NCI-H187 treated with DMSO at 0.1 percent for 48 hours (cell line): ENCODE measurements at places on chromosomes 2 and 18.

DNA sequence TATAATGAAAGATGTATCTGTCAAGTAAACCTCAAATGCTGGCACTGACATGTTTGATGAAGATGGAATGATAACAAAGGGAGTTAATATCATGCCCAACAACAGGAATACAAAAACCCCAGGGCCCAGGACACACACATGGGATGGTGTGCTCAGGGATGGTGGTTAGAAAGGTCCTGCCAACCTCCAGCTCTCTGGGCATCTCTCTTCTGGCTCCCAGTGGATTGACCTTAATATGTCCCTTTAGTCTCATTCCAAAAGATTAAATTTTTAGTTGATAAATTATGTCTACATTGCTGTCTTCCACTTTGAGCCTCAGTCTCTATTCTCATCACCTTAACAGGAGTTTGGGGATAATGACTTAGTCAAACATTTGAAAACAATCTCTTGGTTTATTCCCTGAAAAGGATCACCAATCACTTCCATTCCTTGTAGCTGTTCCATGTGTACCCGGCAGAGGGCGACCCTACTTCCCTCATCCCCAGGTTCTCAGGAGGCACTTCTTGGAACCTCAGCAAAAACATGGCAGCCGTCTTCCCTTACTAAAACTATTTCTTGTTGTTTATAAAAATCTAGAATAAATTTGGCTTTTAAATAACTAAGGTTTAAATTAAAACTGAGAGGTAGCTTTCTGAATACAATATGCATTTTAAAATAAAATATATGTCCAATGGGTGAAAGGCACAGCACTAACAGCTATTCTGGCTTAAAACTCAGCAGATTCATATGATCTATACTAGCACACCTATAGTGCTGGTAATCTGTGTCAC lies 29.6 kb downstream of the MCEE start:
- DNase-seq: no peak

DNA sequence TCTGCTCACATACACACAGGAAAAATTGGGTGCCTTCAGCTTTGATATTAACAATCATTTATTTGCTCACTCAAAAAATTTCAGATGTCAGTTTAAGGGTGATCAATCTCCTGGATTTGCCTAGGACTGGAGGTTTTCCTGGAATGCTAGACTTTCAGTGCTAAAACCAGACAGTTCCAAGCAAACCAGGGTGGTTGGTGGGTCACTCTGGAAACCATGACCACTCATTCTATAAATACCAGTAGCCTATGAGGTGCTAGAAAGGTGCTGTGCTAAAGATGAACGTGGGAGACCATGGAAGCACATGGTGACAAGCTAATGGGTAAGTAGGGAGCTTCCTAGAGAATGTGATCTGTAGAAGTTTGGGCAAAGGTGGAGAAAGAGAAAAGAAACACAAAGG lies 25.4 kb upstream of the STPG4 start:
- no peak for DNase-seq

- no peak for DNase-seq
Measured at GRCh38 chr2:239927424-239927981, 97.6 kb downstream of the NDUFA10 start.

- DNase-seq: no peak
Measured at GRCh38 chr18:12029786-12030584, 48.7 kb downstream of the IMPA2 start.

GRCh38 chr18:43978174-43978573 lies 700.9 kb upstream of the SYT4 start:
- no peak for DNase-seq

DNA sequence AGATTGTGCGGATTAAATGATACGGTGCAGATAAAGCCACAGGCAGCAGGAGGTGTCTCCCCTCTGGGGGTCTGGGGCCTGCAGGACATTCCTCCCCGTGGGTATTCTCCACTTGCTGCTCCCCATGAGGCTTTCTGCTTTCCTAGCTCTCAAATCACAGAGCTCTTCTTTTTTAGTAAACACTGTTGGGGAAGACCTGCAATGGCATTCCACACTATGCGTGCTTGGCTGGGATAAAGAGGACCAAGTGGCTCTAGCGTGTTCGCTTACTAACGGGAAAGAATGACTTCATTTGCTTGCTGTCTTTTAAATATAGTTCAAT lies 146.5 kb downstream of the DDX1 start:
- DNase-seq: no peak

GRCh38 chr2:215439980-215440512 lies 4.2 kb upstream of the FN1 start:
- no peak for DNase-seq

DNA sequence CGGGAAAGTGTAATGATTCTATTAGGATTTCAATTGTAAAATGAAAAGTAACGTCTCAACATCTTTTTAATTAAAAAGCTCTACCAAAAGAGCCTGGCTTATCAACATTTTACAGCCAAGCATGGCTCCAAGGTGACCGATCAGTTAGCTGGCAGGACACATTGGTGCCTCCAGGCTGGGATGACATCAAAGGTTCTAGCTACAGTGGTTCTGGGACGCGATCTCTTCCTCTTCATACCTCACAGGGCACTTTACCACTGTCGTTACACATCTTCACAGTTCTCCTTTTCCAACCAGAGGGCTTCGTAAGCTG lies 693 bp downstream of the ORC2 start:
- no peak for DNase-seq

DNA sequence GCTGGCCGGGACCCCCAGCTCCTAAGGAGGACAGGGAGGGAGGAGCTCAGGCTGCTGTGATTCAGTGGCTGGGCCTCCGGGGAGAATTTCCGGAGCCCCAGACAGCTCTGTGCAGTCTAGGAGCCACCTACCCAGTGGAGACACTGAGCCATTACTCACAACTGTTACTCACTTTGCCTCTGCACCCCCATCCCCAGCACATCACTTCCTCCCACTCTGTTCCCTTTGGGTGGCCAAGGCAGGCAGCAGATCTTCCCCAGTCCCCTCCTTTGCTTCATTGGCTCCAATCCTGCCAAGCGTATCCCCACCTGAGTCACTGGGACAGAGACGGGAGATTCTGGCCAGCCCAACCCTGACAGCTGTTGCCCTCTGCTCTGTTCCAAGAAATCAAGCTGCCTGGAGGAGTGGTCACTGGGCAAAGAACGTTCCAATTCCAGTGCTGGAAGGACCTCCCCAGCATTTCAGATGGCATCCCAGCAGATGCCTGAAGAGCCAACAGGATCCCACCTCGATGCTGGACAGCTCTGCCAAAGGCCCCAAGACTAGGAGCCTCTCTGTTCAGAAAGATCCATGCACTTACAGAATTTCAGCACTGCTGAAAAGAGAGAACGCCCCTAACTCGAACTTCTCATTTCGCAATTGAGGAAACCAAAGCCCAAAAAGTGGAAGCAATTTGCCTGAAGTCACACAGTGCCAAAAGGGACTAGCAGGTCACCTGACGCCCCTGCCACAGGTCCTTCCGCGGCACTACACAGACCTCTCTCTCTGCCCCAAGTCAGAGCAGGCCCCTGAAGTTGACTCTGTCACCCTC lies 68.3 kb downstream of the TNS1 start:
- no peak for DNase-seq

DNA sequence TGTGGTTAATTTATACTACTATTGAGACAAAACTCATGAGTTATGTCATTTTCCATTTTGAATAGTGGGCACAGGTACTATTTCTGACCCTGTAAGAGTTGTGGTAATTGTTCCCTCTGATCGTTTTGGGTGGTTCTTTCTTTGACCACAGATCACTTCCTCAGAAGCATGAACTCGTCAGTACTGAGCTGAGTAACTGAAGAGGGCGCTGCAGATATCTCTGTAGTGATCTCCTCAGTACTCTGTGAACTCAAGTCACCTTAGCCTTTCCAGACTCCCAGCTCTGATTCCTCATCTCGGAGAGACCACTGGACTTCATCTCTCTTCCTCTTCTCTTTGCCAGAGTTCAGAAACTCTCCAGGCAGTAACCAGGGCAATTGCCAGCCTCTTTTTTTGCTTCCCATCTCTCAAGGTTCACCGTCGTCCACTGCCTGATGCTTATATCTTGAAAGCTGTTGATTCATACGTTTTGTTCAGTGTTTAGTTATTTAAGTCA lies 9.4 kb upstream of the IL1RL1 start:
- DNase-seq: no peak

DNA sequence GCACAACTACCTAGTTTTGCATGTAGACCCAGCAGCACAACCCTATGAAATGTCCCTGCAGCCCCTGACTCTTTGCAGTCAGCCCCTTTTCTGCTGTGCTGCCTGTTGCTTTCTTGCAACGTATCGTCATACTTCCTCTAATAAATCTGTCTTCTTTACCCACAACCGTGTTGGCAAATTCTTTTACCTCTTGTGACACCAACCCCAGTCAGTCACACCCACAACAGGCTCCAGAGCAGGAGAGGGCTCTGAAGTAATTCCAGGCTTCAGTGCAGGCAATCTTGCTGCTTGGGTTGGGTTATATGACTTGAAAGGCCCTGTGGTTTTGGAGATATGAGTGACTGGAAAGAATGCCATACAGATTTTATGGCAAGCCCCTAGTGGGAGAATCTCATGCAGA lies 79.1 kb upstream of the KCNH7 start:
- no peak for DNase-seq

GRCh38 chr2:174836377-174836994 lies 72.2 kb upstream of the CHRNA1 start:
- DNase-seq: no peak

- no peak for DNase-seq
Measured at GRCh38 chr2:38178556-38179419, 102.8 kb upstream of the CYP1B1 start.

GRCh38 chr2:17479875-17480274 lies 38.4 kb downstream of the RAD51AP2 start:
- DNase-seq: no peak

DNA sequence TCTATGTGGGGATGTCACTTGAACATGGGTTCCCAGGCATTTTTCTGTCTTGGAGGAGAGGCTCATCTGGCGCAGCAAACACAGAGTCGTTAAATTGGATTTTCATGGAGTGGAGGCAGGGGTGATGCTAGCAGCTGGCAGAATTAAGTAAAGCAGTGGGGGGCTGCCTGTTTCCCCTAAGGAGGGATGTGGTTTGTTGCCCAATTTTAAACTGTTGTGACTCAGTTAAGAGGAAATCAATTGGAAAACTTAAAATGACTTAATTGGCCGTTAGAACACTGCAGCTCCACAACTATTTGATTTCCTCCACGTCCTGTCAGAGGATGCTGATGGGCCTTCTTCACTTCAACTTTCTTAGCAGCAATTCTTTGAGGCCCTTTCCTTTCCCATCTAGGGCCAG lies 354.1 kb upstream of the ATP5MC3 start:
- DNase-seq: no peak
